Caudate nucleus (tissue), 63 donors: ENCODE measurements at places on chromosomes 2 and 18.

- no peak for DNase-seq
Observed at GRCh38 chr2:39127973-39128372, 7.1 kb upstream of the SOS1 start.

GRCh38 chr2:224211791-224212190 lies 172.7 kb upstream of the SERPINE2 start:
- no peak for DNase-seq

DNA sequence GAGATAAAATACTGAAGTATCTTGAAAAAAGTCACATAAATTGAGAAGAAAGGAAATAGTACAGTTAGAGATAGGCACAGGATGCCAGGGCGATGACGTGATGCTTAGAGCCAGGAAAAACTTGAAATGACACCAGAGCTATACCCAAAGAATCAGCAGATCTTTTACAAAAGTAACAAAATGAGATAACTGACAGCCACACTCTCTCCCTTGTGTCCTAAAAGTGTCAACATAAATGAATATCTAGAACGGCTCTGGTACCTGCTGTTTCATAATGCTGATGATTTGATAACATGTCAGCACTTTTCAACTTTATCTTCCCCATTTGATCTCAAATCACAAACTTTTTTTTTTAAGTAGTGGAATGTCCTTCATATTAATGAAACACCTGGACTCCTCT lies 45.6 kb upstream of the ZC3H15 start:
- no peak for DNase-seq

- DNase-seq, result no peak
Observed at GRCh38 chr2:215370112-215370965, 58.5 kb downstream of the ATIC start.

DNA sequence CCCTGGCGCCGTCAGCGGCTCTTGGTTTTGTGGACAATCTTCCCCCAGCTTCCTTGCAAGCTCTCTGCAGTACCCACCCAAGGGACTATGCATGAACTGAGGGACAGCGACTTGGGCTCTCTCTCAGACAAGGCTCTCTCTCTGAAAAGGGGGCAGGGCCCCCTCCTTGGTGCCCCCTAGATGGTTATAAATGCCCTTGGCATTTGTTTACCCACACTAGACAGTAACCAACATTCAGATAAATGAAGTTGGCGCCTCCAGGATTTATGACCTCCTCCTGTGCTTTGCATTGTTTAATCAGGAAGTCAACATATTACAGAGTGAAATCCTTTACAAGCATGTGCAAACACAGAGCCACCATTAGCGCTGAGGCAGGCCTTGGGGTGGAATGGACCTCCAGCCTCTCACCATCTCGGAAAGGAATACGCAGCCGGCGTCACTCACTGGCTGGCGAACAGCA lies 547.4 kb upstream of the ID2 start:
- no peak for DNase-seq

GRCh38 chr2:156124458-156124857 lies 208.1 kb downstream of the NR4A2 start:
- no peak for DNase-seq

DNA sequence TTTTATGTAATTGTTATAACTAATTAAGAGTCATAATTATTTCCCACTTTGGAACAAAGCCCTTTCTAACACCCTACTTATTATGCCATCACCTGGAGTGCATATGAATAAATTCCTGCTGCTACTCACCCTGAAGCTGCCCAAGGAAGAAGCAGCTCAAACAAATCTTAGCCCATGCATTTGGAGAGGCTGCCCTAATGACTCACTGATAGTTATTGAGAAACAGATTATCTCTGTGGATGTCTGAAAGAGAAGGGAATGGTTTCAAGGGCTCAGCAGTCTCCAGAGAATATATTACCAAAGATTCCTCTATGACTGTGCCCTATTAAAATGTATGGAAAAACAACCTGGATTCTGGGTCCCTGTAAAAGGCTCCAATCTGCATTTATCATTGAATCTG lies 81.0 kb downstream of the GPR39 start:
- DNase-seq, result no peak

- no peak for DNase-seq
Observed at GRCh38 chr2:170481201-170481600, 233.9 kb upstream of the SP5 start.

- DNase-seq, result no peak
Observed at GRCh38 chr2:32422133-32422532, 65.3 kb downstream of the BIRC6 start.

GRCh38 chr18:31356025-31356424 lies 20.6 kb upstream of the DSG4 start:
- DNase-seq, result no peak

DNA sequence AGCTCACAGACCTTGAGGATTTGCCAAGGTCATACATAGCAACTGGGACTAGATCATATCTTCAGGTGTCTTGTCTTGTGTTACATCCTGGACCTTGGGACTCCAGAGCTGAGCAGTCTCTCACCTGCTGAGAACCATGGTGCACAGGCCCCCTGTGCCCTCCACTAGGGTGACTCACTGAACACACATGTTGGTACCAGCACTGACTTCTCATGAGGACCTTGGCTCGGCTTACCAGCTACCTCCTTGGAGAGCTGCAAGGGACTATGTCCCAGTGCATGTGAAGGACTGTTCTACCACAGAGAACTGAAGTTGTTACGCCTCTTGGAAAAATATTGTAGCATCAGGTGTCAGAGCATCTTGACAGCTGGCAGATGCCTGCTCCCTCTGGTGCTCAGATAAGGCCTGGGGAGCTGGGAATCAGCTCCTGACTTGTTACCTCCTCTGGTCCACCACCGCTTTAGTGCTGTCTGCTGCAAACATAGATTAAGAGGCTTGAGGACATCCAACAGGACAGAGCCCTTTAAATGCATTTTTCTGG lies 72.1 kb downstream of the WDSUB1 start:
- DNase-seq, result no peak

DNA sequence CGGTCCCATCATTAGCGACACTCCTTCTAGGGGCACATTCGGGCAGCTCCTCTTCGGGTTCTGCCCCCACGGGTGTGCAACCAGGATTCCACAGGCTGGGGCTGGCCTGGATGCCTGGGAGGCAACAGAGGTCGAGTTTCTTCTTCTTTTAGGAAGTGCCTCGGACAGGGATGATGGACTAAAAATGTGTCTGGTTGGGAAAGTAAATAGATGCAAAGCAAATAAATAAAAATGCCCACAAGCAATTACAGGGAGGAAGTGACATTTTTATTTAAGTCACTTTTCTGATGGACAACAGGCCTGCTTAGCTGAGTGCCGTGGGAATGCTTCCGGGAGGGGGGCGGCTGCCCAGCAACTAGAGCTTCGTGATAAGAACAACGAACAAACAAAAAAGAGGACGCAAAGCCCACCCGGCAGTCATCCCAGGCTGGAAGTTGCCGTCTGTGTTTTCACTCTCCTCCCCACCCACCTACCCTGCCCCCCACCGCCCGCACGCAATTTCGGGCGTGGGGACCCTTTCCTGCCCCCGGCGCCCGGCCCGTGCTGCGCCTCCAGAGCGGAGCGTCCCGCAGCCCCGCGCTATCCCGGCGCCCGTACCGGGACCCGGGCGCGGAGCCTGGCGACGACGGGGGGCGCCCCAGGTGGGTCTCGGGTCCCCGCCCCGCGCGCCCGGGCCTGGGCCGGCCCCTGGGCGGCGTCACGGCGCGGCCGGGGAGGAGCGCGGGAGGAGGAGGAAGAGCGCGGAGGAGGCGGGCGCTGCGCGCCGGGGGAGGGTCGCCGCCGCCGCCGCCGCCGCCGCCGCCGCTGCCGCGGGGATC lies 412 bp upstream of the NCK2 start:
- DNase-seq, result no peak

DNA sequence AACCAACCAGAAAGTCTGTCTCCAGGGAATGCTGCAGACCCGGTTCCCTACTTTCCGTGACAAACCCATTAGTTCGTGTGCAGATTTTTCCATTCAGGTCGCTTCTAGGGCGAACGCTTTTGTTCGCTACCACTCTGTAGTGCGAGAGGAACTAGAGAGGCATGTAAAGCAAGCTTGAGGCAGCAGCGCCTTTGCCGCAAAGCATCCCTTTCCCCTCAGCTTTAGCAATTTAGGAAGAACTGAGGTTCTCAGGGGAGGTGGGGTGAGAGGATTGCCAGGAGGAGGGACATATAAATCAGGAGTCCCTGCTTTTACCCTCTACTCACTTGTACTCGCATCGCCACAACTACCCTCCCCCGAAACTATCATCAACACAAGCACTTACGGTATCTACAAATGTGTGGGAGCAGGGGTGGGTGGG lies 748 bp upstream of the ZNF804A start:
- DNase-seq, result peak; percentile 4

GRCh38 chr2:217370391-217370790 lies 510.5 kb upstream of the TNP1 start:
- DNase-seq, result no peak

DNA sequence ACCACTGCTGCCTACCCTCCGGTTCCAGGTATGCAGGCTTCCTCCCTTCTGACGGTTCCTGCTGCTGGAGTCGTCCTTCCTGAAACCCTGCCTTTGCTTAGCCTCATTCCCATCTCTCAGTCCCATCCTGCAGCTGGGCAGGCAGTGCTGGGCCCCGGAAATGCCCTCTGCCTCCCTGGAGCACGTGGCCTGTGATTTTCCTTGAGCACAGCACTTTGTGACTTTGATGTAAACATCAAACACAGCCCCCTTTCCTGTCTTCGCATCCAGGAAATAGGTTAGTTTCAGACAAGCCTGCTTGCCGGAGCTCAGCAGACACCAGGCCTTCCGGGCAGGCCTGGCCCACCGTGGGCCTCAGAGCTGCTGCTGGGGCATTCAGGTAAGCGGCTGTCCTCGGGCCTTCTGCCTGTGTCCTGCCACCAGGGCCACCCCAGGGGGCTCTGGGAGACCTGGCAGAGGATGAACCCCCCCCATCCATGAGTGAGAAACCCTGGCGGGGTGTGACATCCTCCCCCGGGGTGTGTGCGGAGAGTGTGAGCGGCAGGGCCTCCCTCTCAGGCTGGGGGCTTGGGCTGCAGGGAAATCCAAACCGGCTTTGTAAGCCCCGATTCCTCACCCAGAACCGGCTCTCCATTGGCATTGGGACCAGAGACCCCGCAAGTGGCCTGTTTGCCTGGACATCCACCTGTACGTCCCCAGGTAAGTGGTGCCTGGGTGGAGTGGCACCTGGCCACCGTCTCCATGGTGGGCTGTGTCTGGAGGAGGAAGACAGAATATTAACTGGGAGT lies at the start of gene ZAP70:
Gene ZAP70, plus strand, starts transcription at position 281 of the 788 bp plus-strand sequence. CDS start 10,461 bp downstream, outside the sequence.
- DNase-seq, result no peak

GRCh38 chr18:73653251-73653650 lies 494.4 kb downstream of the FBXO15 start:
- DNase-seq, result no peak

DNA sequence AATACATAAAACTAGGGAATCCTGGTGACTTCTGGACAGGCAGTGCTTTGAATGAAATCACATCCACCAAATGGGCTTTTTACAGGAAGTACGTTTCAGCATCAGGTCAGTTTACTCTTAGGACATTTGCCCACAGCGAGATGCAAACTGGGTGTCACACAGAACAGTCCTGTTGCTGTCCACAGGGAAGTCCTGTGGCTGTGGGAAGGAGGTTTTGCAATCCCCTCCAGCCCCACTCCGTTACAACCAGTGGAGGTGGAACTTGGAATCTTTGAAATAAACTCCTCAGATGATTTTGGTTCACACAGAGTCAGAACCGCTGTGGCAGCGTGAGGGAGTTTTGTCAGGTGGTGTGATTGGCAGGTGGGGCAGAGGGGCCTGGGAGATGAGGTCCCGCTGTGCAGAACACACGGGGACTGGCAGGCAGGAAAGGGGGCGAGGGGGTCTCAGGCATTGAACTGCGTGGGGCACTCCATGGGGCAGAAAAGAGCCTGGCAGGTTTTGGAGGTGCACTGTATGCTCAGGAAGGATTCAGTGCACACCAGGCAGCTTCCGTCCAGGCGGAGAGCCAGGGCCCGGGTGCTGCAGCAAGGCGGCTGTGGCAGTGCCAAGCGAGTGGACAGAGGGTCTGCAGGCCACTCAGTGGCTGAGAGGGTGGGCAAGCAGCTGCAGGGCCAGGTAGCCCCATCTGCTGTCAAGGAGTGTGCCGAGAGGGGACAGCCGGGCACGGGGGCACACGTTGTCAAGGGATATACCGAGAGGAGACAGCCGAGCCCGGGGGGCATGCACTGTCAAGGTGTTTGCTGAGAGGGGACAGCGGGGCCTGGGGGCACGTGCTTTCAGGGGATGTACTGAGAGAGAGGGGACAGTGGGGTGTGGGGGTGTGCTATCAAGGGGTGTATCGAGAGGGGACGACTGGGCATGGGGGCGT lies 148.7 kb downstream of the LDLRAD4 start:
- DNase-seq, result no peak

DNA sequence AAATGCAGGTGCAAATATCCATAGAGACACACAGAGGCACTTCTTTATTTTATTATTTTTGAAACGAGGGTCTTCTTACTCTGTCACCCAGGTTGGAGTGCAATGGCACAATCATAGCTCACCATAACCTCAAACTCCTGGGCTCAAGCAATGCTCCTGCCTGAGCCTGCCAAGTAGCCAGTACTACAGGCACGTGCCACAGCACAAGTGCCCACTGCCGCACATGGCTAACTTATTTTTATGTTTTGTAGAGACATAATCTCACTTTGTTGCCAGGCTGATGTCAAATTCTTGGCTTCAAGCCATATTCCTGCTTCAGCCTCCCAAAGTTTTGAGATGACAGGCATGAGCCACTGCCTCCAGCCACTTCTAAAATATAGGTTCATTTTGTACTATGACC lies 537.6 kb downstream of the THSD7B start:
- DNase-seq, result no peak

GRCh38 chr2:60073201-60073600 lies 480.3 kb downstream of the BCL11A start:
- no peak for DNase-seq

DNA sequence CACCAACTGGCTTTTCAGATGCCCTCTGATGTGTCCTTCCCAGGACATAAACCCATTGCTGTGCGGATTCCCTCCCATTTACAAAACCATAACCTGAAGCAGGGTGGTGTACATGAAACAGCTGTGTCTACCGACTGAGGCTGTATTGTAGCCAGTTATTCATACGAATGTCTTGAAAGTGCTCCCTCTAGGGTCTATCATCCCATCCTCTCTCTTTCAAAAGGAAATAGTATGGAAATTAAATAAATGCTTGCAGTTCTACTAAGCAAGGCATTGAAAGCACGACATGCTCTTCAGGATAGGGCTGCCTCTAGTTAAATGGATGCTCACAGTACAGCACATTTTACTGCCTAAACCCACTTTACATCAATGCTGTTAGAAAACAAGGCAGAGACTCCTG lies 112.2 kb upstream of the PXDN start:
- no peak for DNase-seq
